ENCODE measurements at places on chromosomes 12 and 14. TPM values are rescaled to one million over a fixed set of nuclear protein-coding genes. Genes with fewer than 3 reads are reported as not detected.

Gene VSX2
- total RNA-seq, result not detected

Gene MIPOL1
- 7.0 TPM for total RNA-seq

DNA sequence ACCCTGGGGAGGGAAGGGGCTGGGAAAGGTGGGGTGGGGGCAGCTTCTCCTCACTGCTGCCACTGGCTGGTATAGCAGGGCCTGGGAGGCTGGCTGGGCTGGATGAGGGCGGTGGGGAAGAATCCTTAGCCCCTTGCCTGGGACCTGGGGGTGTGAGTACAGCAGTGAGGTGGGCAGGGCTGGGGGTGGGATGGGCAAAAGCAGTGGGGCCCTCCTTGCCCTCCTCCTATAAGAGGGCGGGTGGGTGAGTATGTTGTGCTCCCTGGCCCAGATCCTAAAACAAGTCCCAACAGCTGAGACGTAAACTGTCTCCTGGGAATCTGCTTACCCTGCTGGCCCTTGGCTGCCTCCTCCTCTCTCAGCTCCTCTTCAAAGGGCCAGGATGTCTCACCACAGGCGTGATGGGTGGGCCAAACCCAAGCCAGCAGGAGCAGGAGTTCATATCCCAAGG is 2.2 kb downstream of the NCKAP5L start:
- DNase-seq, result no peak

- no peak for DNase-seq
Measured at GRCh38 chr12:32400866-32401265, 1.5 kb downstream of the FGD4 start.

GRCh38 chr14:100538351-100539002 is 48.7 kb downstream of the BEGAIN start:
- peak; percentile 55 for DNase-seq

DNA sequence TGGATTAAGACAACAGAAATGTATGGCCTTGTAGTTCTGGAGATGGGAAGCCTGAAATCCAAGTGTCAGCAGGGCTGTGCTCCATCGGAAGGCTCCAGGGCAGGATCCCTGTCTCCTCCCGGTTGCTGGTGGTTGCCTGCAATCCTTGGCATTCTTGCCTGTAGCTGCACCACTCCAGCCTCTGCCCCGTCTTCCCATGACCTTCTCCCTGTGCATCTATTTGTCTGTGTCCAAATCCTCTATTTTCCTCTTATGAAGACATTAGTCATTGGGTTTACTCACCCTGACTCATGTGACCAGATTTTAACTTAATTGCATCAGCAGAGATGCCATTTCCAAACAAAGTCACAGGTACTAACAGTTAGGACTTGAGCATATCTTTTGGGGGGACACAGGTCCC is 15.1 kb downstream of the TUNAR start:
- DNase-seq, result no peak

DNA sequence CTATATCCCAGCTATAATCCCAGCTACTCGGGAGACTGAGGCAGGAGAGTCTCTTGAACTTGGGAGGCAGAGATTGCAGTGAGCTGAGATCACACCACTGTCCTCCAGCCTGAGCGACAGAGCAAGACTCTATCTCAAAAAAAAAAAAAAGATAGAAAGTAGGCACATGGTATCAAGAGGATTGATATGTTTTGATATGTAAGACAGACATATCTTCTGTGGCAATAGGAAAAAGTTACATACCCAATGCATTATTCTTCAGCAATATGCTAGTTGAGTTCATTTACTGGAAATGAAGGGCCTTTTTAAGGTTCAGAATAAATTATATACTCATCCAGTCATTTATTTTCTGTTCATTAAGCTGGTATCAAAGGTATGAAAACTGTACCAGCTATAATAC is 393.4 kb downstream of the GLT1D1 start:
- no peak for DNase-seq

DNA sequence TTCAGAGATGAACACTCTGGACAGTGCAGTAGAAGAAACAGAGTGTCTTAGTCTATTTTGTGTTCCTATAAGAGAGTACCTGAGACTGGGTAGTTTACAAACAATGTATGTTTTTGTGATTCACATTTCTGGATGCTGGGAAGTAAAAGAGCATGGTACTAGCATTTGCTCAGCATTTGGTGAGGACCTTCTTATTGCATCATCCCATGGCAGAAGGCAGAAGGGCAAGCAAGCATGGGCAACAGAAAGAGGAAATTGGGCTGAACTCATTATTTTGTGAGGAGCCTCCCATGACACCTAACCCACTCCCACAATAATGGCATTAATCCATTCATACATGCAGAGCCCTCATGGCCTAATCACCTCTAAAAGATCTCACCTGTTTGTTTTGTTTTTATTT is 8.0 kb downstream of the ANKS1B start:
- no peak for DNase-seq

GRCh38 chr12:46267825-46268582 is 839 bp downstream of the SLC38A1 start:
- DNase-seq, result peak; percentile 63

DNA sequence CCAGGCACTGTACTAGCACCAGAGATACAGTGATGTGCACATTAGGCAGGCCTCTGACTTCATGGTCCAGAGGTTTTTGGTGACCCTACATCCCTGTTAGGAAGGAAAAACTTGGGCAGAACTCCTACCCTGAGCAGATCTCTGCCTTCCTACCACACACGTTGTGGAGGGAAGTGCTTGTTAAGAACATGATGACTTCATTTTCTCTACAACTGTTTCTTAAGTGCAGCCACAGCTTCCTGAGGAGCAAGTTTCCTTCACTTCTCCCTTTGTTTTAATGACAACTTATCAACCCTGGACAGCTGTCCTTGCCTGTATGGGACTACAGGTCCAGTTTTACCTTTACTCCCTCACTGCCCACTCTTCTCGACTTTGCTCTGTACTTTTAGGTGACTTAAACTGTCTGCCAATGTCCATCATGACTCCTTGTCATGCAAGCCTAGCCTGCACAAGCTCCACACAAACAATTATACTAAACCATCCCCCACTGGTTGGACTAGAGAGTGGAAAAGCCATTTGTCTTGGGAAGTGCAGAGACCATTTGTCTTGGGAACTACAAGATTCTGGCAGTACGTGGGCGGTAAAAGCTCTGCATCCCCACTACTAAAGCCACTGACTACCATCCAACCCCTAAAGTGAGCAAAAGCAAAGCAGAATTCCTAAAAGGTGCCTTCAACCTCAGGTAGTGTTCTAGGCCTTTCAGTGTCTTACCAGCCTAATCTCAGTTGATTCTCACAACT is 359.8 kb downstream of the EGLN3 start:
- DNase-seq, result no peak

- no peak for DNase-seq
Measured at GRCh38 chr12:123384318-123384993, 524 bp downstream of the KMT5A start.

All from Right ventricle myocardium inferior (tissue), 1 donor.